ENCODE measurements at places on chromosomes 5 and 9.

DNA sequence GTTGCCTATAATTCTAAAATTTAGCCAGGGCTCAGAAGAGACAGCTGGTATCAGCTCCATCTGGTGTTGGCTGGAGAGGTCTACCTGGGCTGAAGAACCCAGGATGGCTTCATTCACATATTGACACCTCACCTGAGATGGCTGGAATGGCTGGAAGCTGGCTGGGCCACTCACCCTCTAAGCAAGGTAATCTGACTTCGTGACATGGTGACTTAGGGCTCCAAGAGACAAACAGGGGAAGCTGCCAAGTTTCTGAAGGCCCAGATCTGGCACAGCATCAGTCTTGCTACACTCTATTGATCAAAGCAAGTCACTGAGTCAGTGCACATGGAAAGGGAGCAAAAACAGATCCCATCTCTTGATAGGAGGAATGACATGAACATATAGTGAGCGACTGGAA is 102.3 kb downstream of the EPB41L4A start:
- no peak for DNase-seq

- no peak for DNase-seq
Measured at GRCh38 chr5:143074414-143074996, 304.3 kb downstream of the ARHGAP26 start.

DNA sequence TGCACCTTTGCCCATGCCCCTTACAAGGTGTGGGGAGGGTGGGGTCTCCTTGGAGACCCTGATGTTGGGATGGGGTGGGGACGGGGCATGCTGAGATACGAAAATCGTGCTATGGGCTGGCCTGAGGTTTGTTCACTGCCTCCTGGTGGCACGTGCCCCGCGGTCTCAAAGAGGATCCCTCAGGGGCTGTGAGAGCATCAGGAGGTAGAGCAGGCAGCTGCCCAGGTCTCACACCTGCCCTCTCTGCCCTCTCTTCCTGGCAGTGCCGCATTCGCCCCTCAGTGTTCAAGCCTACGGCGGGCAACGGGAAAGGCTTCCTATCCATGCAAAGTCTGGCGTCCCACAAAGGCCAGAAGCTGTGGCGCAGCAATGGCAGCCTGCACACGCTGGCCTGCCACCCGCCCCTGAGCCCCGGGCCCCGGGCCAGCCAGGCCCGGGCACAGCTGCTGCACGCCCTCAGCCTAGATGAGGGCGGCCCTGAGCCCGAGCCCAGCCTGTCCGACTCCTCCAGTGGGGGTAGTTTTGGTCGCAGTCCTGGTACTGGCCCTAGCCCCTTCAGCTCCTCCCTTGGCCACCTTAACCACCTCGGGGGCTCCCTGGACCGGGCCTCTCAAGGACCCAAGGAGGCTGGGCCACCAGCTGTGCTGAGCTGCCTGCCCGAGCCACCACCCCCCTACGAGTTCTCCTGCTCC is 6.7 kb downstream of the N4BP3 start:
- DNase-seq: no peak

DNA sequence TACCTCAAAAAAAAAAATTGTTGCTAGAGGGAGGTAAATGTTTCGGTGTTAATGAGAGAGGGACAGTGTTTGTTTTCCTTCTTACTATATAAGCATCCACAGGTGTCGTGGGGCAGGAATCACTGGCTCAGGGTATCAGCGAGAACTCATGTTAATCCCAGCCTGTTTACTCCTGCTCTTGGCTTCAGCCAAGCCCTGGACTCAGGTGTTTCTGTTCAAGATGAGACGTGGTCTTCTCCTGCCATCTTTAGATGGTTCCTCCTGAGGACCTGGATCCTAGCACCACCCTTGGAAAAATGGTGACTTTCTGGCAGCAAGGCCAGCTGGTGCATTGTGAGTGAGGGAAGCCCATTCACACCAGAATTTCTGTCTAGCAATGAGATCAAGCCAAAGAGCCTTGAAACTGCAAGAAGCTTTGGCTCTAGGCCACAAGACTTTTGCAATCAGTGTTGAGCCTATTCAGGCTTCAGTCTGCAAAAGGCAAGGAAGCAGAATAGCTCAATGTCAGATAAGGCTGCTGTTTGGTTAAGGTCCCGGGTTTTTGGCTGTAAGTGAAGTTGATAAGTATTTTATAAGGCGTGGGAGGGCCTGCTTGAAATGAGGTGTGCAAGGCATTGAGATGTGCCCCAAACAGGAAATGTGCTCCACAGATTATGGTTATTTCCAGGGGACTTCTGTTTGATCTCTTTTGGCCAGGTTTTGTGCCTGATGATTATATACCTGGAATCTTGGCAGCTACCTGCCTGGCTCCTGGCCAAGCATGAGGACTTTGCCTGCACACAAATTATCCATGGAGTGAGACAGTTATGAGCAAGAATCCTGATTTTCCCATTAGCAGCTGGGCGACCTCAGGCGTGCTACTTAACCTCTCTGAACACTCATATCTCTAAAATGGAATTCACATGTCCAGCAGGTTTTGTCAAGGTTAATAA is 99.8 kb downstream of the TENT4A start:
- no peak for DNase-seq

DNA sequence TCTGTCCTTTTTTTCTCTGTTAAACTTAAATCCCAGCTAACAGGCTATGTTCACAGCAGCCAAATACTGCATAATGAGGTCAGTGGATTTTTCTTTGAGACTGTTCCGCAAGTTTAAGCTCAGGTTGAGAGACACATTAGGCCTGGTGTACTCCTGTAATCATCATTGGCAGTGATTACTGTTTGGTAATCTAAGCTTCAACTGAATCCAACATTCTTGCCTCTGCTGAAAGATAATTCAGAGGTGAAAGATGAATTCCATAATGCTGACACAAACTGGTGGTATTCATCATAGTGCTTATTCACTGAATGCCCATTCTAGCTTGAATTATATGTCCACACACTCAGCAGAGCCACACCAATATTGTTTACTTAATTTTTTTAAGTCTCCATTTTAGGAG is 108.5 kb downstream of the NFIB start:
- DNase-seq: no peak

DNA sequence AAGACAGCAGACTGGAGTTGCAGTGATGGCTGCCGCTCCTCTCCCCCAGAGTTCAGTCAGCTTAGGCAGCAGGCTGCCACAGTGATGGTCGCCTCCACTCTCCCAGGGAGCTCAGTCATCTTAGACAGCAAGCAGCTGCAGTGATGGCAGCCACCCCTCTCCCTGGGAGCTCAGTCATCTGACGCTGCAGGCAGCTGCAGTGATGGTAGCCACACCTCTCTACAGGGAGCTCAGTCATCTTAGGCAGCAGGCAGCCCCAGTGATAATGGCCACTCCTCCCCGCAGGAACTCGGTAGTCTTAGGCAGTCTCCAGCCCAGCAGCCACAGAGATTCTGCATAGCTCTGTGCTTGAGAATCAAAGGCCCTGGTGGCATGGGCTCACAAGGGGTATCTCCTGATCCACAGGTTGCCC is 582.7 kb downstream of the DTWD2 start:
- no peak for DNase-seq

DNA sequence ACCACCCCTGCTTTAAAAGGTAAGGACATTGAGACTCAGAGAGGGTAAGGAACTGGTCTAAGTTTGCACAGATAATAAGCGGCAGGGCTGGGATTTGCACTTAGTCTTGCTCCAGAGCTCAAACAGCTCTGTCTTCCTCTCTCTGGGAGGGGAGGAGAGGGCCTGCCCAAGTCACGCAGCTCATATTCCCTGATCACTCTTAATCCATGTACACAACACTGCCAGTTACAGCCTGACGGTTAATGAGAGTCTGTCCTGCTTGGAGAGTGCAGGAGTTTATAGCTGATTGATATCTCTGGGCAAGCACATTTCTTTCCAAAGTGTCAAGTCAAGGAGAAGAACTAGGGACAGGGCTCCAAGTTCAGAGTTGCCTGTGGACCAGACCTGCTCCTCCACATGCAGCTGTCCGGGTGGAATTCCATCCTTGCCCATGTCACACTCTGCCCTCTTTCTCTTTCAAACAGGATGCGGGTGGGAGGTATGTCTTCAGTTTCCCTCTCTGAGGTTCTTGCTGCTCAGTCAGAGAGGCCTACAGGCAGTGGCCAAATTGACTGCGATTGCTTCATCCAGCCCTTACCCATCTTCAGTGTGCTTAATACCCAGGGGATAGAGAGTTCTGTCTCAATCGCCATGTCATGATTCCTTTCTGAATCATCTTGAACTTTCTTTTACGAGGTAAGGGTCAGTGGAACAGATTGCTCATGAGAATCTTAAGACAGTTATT is 54.5 kb downstream of the GALNT12 start:
- no peak for DNase-seq

DNA sequence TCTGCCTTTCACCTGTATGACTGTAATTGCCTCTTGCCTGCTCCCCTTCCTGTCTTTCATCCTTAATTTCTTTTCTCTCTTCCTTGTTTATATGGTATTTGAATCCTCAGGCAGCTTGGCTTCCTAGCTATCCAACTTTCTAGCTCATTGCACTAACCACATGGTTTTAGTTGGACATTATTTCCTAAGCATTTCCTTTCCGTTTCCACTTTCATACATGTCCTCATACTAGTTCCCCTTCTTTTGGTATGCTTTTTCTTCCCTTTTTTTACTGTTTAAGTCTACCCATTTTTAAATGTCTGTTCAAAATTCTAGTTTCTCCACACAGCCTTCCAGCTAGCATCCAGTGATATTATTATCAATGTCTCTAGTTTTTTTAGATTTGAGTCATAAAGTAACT is 6.6 kb downstream of the CWC27 start:
- DNase-seq: no peak

DNA sequence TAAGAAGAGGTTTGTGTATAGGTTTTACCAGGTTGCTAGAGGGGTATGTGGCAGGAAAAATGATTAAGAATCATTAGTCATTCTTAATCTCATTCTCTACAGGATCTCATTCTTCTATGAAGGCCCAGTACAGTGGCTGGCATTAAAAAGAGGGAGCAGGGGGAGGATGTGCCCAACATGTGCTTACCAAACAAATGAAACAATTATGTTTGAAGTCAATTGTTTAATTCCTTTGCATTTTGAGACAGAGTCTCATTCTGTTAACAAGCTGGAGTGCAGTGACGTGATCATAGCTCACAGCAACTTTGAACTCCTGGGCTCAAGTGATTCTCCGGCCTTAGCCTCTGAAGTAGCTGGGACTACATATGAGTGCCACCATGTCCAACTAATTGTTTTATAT is 23.0 kb downstream of the FNIP1 start:
- no peak for DNase-seq

GRCh38 chr5:142587354-142587965 is 98.4 kb downstream of the FGF1 start:
- DNase-seq: no peak

GRCh38 chr9:32969270-32969669 is 32.2 kb downstream of the APTX start:
- DNase-seq: no peak

GRCh38 chr9:129334105-129334935 is 156.3 kb upstream of the IER5L start:
- peak; percentile 50 for DNase-seq

DNA sequence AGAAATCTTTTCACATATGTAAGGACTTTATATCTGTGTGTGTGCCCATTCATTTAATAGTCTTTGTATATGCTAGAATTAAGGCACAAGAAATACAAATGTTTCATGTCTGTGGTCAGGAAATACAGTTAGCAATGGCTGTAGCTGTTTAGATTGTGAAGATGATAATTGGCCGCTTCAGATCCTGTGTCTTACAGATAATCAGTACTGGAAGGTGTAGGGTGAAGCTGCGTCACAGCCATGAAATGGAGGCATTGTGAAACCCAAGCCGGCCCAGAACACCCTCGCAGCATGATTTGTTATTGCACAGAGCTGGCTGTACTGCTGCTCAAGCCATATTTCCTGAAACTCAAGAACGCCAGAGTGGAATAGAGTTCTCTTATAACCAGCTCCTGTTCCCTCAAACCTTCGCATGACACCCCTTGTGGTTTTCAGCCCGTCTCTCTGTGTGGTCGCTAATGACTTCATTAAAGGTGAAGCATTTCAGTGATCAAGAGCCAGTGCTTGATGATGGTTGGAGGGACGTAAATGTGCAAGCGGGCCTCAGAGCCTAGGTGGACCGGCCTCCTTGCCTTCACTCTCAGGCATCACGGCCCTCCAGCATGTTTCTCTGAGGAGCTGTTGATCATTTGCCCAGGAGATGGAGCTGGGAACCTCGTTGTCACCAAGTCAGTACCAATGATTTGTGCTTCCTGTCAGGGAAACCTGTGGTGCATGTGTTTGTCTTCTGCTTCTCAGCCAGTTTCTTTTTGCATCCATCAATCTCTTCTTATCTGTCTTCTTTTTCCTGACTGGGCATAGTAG is 80.1 kb downstream of the F2RL2 start:
- peak; percentile 66 for DNase-seq

DNA sequence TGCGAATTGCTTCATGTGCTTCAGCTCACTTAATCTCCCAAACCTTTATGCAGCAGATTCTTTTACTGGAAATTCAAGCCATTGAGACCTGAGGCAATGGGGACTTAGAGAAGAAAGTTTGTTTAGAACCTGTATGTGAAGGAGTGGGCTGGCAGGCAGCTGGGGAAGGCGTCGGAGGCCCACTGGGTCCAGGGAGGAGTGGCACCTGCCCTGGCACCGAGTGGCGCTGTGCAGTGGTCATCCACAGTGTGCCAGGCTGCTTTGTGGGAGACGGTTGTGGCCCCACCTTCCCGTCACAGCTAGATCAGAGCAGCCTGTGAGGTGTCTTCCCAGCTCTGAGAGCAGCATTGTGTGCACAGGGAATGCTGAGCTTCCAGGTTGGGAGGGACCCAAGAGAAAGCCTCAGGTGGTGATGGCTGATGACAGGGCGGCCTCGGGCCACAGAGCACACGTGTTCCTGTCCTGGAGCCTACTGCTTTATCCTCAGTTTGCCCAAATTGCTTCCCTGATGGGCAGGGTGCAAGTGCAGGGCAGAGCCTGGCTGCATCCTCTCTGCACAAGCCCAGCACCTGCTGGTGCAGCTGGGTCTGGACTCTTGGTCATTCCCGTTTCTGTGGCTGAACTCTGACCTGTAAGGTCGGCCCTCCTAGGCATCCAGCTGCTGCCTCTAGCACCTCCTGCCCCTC is 175.2 kb downstream of the CACNA1B start:
- no peak for DNase-seq

- no peak for DNase-seq
Measured at GRCh38 chr5:78361631-78361993, 1.2 kb downstream of the SCAMP1 start.

DNA sequence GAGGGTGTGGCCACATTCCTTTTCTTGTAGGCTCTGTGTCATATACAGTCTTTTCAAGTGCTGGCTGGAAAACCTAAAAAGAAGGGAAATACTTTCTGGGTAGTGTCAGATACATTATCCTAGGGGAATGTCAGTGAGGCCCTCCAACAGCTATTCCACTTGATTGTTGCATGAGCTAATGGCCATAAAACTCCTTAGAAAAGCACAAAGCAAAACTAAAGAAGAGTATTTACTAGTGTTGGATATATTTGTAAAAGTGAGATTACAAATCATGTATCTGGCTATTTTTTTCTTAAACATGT is 829 bp downstream of the ANXA1 start:
- DNase-seq: no peak

- no peak for DNase-seq
Measured at GRCh38 chr5:84688566-84688965, 303.9 kb upstream of the EDIL3 start.

Measured in CD4-positive, alpha-beta T cell treated with Interleukin-15 for 1 hour (primary cell).